Mesothelial cell of epicardium (in vitro differentiated cells): ENCODE measurements at places on chromosomes 1 and 21.

- H3K27ac ChIP-seq: no peak overlapping the region
- no peak overlapping the region for H3K4me3 ChIP-seq
- H3K36me3 ChIP-seq: peaks cover 33% of the 10 kb centered on the region
- H3K27me3 ChIP-seq: no peaks in the 10 kb centered on the region
- no peaks in the 10 kb centered on the region for H3K4me1 ChIP-seq
These were observed 35.9 kb upstream of the ZFP69B start for GRCh38 chr1:40414331-40414730.

DNA sequence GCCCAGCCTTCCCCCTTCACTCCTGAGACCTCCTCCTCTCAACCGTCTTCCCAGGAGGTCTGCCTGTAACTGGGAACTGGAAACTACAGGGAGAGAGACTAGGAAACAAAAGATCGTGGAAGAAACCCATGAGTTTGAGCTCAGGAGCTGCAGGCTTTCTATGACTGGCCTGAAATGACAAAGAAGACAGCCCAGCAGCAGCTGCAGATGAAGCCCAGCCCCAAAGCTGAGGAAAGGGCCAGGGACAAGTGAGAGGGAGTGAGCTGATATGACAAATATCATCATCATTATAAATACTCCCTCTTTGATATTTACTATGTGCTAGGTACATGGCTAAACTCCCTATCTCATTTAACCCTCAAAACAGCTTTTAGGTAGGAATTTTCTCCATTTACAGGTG lies 142.6 kb upstream of the CTTNBP2NL start:
- no peak overlapping the region for H3K4me3 ChIP-seq
- no peak for DNase-seq
- peaks cover 2% of the 10 kb centered on the region for H3K4me1 ChIP-seq
- H3K27me3 ChIP-seq: peaks cover 58% of the 10 kb centered on the region
- no peaks in the 10 kb centered on the region for H3K36me3 ChIP-seq
- H3K27ac ChIP-seq: no peak overlapping the region

GRCh38 chr1:156490401-156491032 lies 10.1 kb downstream of the MEF2D start:
- H3K4me3 ChIP-seq: no peak overlapping the region
- peaks cover 1% of the 10 kb centered on the region for H3K36me3 ChIP-seq
- peaks cover 54% of the 10 kb centered on the region for H3K4me1 ChIP-seq
- peak overlapping the region; percentile 75 for H3K27ac ChIP-seq
- no peak for DNase-seq

DNA sequence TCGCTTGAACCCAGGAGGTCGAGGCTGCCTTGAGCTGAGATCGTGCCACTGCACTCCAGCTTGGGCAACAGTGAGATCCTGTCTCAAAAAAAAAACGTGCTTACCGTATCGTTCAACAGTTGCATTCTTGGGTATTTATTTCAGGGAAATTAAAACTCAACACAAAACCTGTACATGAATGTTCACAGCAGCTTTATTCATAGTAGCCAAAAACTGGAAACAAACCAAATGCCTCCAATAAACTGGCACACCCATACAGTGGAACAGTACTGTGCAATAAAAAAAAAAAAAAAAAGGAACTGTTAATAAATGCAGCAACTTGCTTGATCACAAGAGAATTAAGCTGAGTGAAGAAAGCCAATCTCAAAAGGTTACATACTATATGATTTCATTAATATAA lies 6.7 kb downstream of the KHDRBS1 start:
- peaks cover 11% of the 10 kb centered on the region for H3K36me3 ChIP-seq
- peaks cover 38% of the 10 kb centered on the region for H3K4me1 ChIP-seq
- no peak for DNase-seq
- H3K27me3 ChIP-seq: no peaks in the 10 kb centered on the region
- peak overlapping the region; percentile 56 for H3K27ac ChIP-seq
- no peak overlapping the region for H3K4me3 ChIP-seq

GRCh38 chr1:58739856-58740466 lies 40.1 kb upstream of the MYSM1 start:
- no peaks in the 10 kb centered on the region for H3K36me3 ChIP-seq
- peaks cover 17% of the 10 kb centered on the region for H3K4me1 ChIP-seq
- H3K27me3 ChIP-seq: no peaks in the 10 kb centered on the region
- DNase-seq: no peak

DNA sequence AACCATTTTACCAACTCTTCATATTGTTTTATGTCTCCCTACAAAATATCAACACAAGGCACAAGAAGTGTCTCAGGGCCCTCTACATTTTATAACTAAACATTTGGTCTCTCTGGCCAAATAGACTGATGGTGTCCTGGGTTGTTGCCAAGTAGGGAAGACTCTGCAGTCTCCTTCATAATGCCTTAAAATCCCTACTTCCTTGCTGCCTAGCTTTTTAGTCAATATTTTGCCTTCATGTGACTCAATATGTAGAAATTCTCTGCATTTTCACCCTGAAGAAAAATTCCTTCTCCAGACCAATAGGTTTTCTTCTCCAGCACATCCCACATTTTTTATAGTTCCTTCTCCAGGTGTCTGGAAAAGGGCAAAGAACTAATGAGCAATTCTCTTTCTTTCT lies 72.6 kb upstream of the IPO9 start:
- peak overlapping the region; percentile 87 for H3K27ac ChIP-seq
- H3K4me1 ChIP-seq: peaks cover 74% of the 10 kb centered on the region
- no peaks in the 10 kb centered on the region for H3K36me3 ChIP-seq
- no peak overlapping the region for H3K4me3 ChIP-seq
- no peaks in the 10 kb centered on the region for H3K27me3 ChIP-seq

DNA sequence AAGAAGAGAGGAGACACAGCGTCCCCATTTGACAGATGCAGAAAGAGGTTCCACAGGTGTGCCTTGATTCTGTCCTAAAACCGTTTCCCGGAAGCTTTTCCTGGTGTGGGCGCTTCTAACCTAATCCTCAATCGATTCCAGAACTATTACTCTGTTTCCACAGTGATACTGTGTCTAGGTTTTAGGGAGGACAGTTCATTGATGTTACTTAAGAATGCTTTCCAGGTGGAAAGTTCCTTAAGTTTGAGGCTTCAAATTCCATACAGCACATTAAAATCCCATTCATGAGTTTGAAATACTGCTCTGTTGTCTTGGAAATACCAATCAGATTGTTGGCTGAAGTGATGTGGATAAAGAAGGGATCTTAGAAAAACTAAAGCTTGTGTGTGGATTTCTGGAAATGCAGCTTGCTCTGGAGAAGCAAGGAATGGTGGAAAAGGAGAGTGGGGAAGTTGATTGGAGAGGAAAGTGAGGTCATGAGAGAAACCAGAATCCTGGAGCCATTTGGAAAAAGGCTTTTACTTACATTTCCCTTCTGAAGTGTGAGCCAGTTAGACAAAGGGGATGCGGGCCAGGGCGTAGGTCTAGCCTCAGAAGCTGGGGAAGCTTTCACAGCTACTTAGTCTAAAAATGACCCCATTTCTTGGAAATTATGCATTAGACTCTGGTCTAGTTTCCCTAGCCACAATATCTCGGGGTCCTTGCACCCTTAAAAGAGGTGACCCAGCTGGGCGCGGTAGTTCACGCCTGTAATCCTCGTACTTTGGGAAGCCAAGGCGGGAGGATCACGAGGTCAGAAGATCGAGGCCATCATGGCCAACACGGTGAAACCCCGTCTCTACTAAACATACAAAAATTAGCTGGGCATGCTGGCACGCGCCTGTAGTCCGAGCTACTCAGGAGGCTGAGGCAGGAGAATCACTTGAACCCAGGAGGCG lies 6.7 kb downstream of the ELF3 start:
- peaks cover 12% of the 10 kb centered on the region for H3K36me3 ChIP-seq
- peak overlapping the region; percentile 94 for H3K27ac ChIP-seq
- H3K27me3 ChIP-seq: no peaks in the 10 kb centered on the region
- H3K4me3 ChIP-seq: peak overlapping the region; percentile 33
- H3K4me1 ChIP-seq: peaks cover 69% of the 10 kb centered on the region

- H3K27me3 ChIP-seq: peaks cover 90% of the 10 kb centered on the region
- no peaks in the 10 kb centered on the region for H3K36me3 ChIP-seq
- H3K4me1 ChIP-seq: peaks cover 10% of the 10 kb centered on the region
- H3K4me3 ChIP-seq: no peak overlapping the region
These were observed 10.3 kb upstream of the PROX1 start for GRCh38 chr1:213977486-213977842.

DNA sequence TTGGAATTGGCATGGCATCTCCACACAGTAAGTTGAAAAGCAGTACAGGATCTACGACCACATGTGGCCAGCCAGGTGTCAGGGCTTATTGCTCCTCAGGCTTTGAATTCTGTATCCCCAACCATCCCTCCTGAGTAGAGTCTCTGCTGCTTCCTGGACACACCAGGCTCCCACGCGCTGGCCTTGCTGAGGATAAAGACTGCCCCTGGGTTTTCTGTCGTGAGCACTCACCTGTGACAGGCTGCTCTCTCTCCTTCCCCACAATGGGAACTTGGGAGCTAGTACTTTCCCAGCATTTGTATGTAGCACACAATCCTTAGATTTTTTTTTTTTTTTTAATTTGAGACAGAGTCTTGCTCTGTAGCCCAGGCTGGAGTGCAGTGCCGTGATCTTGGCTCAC lies 33.6 kb downstream of the PBX1 start:
- peak overlapping the region; percentile 46 for H3K4me3 ChIP-seq
- H3K27me3 ChIP-seq: no peaks in the 10 kb centered on the region

DNA sequence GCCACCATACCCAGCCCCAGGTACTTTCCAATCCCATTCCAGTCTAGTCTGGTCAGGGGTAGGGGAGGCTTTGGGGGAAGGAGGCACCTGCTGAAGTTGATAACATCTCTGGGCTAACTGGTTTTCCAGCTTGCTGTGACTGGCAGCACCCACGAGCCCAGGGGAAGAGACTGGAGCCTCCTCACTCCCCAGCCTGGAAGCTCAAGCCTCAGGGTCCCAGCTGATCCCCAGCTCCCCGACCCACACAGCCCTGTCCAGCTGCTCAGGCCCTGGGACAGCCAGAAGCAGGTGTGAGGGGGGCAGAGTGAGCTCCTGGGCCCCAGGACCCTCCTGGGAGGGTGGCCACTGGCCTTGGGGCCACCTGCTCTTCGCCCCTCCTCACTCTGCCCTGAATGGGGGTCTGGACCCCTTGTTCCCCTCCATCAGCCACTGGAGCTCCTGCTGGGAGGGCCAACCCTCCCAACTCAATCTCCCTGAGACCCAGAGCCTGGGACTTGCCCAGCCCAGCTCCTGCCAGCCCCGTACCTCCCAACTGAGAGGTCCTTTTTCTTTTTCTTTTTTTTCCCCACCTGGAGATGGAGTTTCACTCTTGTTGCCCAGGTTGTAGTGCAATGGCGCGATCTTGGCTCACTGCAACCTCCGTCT lies 23.5 kb upstream of the RNU1-4 start:
- H3K4me1 ChIP-seq: peaks cover 9% of the 10 kb centered on the region
- H3K36me3 ChIP-seq: no peaks in the 10 kb centered on the region

DNA sequence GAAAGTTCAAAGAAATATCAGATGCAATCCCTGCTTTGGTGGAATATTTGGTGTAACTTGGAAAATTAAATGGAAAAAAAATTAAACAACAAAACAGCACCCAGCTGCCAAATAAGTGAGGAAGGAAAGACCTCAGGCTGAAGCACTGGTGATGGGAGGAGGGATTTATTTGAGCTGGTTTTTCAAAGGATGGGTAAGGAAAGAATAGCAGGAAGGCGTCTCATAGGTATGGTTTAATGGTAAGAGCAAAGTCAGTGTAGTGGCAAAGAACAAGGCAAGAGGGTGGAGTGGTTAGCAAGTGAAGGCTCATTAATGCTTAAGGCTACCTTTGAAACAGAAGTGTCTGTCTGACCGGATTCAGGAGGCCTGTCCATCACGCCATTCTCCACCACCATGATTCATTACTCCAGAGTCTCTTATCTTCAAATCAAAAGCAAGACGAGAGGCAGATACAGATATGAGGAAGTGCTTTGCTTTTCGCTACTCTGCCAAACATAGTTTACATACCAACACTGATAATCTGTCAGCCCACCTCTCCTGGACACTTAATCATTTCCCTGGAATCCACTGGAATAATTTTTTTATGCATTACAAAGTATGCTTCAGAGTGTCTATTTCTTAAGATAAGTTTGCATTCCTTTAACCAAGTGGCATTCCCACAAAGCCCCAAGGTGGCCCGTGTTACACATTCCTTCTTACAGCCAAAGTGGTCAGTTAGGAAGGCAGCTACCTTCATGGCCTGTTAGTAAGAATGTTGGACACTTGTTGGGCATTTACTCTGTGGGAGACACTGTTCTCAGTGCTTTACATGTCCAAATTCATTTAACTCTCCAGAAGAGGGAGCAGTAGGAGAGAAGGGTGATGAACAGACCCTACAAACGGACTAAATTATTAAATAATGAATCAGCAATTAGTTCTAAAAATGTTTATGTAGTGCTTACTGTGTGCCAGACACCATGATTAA lies 146.6 kb downstream of the ROR1 start:
- H3K4me3 ChIP-seq: no peak overlapping the region
- no peaks in the 10 kb centered on the region for H3K36me3 ChIP-seq
- H3K4me1 ChIP-seq: peaks cover 75% of the 10 kb centered on the region
- H3K27ac ChIP-seq: peak overlapping the region; percentile 94
- no peak for DNase-seq
- no peaks in the 10 kb centered on the region for H3K27me3 ChIP-seq

DNA sequence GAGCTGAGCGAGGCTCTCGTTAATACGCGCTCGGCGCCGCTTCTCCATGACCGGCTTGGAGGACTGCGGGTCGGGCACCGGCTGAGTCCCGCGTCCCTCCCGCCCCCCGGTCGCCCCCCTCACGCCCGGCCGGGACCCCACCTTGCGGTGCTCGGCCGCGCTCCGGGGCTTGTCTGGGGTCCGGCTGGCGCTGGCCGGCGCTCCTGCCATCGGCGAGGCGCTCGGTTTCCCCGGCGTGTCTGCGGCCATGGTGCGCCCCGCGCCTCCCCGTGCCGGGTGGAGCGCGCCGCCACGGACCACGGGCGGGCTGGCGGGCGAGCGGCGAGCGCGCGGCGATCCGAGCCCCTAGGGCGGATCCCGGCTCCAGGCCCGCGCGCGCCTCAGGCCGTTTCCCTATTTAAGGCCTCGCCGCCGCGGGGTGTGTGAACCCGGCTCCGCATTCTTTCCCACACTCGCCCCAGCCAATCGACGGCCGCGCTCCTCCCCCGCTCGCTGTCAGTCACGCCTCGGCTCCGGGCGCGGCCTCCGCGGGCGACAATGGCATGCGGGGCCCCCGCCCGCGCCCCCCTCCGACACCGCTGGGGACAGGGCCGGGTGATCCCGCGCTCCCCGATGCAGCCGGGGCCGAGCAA lies at the start of gene HES4:
Gene HES4, minus strand, starts transcription at position 373 of the 632 bp plus-strand sequence. Its CDS starts 124 bp downstream, at position 249.
- peak; percentile 92 for DNase-seq
- H3K27me3 ChIP-seq: peaks cover 10% of the 10 kb centered on the region
- no peaks in the 10 kb centered on the region for H3K36me3 ChIP-seq
- H3K4me1 ChIP-seq: peaks cover 21% of the 10 kb centered on the region

DNA sequence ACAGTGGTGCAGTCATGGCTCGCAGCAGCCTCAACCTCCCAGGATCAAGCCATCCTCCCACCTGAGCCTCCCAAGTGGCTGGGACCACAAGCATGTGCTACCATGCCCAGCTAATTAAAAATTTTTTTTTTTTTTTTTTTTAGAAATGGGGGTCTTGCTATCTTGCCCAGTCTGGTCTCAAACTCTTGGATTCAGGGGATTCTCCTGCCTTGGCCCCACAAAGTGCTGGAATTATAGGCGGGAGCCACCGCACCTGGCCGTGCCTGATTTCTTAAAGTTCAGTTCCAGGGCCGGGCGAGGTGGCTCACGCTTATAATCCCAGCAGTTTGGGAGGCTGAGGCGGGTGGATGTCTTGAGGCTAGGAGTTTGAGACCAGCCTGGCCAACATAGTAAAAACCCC lies 6.4 kb downstream of the THAP3 start:
- peaks cover 21% of the 10 kb centered on the region for H3K36me3 ChIP-seq
- no peak overlapping the region for H3K27ac ChIP-seq
- no peaks in the 10 kb centered on the region for H3K27me3 ChIP-seq
- peaks cover 11% of the 10 kb centered on the region for H3K4me1 ChIP-seq

GRCh38 chr1:53982763-53983104 lies 35.3 kb downstream of the LDLRAD1 start:
- peaks cover 19% of the 10 kb centered on the region for H3K4me1 ChIP-seq
- DNase-seq: no peak
- H3K4me3 ChIP-seq: peak overlapping the region; percentile 58
- peak overlapping the region; percentile 92 for H3K27ac ChIP-seq
- H3K36me3 ChIP-seq: no peaks in the 10 kb centered on the region
